Amniotic stem cell (primary cell): ENCODE measurements at places on chromosomes 5 and 9.
A peak's percentile ranks its signal among the peaks of the same experiment; 100 is the strongest.

- DNase-seq: no peak
Observed at GRCh38 chr5:112227911-112228631, 191.0 kb downstream of the EPB41L4A start.

DNA sequence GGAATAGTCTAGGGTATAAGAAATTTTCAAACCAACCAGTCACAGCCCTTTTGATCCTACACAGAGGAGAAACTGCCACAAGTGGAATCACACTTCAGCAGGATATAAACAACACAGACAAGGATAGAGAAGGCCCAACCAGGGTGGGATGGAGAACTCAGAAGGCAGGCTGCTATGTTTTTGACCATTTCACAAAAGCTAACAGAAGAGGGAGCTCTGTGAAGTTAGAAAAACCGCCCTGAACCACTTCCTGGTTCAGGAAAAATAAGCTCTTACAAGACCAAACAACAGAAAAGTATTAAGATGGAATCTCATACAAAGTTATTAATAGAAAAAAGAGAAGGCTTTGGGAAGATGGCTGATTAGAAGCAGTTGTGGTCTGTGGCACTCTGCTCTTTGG, 960 bp upstream of the IFNB1 start:
- no peak for DNase-seq

- DNase-seq: no peak
Observed at GRCh38 chr9:98966676-98967075, 23.0 kb downstream of the COL15A1 start.

DNA sequence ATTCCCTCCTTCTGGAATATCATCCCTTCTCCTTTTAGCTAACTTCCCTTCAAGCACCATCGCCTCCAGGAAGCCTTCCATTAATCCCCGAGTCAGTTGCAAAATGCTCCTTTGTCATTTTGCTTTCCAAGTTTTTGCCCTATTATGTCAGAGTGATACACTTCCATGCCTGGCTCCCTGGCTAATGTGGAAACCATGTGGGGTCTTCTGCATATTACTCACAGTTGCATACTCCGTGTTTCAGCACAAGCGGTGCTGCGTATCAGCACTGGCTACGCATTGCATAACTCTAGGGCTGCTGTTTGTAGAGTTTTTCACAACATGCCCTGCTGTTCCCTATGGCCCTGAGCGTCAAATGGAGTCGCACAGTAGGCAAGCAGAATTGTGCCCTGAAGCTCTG, 1.9 kb downstream of the TEX53 start:
- no peak for DNase-seq

- no peak for DNase-seq
Observed at GRCh38 chr5:6660688-6661087, 27.4 kb downstream of the SRD5A1 start.

GRCh38 chr5:127746756-127747155, 43.6 kb downstream of the CCDC192 start:
- no peak for DNase-seq

DNA sequence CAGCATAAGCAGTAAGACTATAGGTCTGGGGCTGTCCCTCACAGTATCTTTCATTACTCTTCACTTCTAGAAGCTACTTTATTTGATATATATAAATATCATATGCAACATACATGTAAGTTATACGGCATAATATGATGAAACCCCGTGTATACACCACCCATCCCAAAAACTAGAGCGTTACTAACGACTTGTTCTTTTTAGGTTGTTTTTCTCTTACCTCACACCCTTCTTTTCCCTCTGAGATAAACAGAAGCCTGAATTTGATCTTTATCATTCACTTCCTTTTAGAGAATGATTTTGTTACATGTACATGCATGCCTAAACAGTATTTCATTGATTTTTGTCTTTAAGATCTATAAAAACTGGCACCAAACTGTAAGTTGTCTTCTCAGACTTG, 3.7 kb downstream of the TRMO start:
- no peak for DNase-seq

GRCh38 chr9:3331801-3332200, 194.0 kb downstream of the RFX3 start:
- no peak for DNase-seq

DNA sequence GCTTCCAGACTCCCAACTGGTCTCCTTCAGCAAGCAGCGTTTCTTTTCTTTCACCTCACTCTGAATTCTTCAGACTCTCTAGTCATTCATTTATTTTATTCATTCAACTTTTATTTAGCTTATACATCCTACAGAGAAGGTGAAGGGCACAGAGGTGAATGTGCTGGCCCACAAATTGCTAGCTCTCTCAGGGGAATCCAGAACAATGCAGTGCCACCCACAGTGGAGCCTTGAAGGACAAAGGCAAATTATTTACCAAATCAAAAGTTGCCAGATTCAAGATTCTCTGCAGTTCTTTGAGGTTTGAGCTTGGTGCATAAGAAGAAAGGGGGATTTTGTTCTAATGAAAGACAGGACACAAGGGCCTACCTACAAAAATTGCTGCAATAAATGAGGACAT, 29.7 kb downstream of the GRIA1 start:
- no peak for DNase-seq

- DNase-seq: no peak
Observed at GRCh38 chr9:98159301-98159700, 33.1 kb downstream of the CORO2A start.

DNA sequence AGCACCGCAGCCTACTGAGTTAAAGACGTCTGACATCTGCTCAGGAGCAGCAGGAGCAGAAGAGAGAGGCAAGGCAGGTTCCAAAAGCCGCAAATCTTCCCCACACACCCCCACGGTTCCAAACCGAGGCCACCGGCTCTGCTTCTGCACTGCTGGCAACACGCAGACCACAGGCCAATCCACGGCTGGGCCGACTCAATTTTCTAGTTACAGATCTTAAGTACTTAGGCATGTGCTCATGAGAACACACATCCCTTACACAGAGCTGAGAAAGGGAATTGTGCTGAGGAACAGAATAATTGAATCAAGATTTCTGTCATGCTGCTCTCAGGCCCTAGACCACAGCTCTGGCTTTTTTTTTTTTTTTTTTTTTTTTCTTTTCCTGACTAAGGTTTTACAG, 32.6 kb downstream of the PAX5 start:
- DNase-seq: no peak

GRCh38 chr5:89036704-89037489, 153.9 kb upstream of the MEF2C start:
- peak; percentile 26 for DNase-seq

DNA sequence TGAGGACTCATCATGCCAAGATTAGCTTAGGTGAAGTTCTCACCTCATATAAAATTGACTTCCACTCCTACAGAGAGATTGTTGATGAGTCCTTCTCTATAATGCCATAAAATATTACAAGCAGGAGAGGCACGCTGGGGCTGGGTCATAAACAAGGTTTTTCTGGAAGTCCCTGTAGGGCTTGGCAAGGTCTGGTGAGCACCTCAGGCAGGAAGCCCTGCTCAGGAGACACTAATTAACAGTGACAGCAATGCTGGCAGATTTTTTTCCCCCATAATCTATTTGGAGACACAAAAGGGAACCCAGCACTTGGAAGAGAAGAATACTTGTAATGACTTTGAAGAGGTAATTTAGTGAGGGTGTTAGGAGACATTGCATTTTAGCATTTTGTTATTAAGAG, 118.7 kb downstream of the DIRAS2 start:
- no peak for DNase-seq

DNA sequence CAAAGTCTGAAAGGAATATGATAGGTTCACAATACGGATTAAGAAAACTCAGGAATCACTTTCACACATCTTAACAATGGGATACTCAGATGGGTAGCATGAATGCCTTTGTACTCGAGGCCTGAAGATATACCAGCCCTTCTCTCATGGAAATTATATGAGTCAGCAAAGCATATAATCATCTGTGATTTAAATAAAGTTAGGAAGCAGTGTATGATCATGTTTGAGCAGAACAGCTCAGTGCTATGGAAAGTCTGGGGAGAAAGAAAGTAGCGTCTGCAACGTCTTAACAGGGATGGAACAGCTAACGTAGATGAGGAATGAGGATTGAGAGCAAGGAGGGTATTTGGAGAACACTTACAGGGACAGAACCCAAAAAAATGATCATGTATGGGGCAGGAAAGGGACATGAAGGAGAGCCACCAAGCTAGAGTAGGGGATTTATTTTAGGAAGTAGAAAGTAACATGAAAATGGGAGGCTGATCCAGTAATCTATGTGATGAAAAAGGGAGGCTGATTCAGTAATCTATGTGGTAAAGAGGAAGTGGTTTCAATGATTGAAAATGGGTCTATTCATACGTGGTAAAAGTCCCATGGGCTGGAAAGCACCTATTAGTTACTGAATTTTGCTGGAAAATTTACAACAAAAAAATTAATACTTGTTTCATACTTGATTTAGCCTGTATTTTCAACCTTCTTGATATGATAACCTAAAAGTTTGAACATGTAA, 85.9 kb downstream of the GNA14 start:
- DNase-seq: no peak

DNA sequence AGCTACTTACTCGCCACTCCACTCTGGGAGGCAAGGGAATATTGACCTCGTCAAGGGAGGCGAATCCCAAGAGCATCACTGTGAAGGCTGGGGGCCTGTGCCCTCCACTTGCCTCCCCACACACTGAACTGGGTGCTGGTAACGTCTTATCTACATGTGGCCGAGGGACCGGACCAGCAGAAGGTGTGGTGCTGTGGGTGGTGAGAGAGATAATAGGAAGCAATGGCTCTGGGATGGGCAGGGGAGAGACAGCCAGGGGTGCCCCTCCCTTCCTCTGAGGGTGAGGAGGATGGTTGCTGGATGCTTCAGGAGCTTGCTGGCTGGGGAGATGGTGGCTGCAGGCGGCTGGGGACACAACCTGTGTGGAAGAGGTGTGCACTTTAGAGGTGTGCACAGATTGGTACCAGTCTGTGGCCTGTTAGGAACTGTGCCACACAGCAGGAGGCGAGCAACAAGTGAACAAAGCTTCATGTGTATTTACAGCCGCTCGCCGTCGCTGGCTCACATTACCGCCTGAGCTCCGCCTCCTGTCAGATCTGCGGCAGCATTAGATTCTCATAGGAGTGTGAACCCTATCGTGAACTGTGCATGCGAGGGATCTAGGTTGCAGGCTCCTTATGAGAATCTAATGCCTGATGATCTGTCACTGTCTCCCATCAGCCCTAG, 100.3 kb downstream of the ENTREP1 start:
- no peak for DNase-seq

- no peak for DNase-seq
Observed at GRCh38 chr5:69359699-69360098, 9.6 kb downstream of the AK6 start.

DNA sequence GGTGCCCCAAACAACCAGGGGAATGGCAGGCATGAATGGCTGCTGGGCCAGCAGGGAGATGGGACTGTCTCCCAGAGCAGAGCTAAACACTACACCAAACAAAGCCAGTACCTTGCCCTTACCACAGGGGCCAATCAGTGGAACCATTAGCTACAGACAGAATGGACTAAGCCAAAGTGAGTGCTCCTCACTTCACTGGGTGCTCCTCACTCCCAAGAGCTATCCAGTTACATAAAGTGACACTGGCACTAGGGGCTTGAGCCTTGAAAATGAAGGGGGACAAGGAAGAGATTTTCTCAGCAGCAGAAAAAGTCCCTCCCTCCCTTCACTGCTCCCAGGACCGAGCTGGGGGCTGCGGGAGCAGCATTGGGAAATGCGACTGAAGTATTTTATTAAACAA, 110.9 kb upstream of the SHB start:
- DNase-seq: no peak

- DNase-seq: peak; percentile 49
Observed at GRCh38 chr9:130846487-130847305, 11.6 kb downstream of the ABL1 start.

DNA sequence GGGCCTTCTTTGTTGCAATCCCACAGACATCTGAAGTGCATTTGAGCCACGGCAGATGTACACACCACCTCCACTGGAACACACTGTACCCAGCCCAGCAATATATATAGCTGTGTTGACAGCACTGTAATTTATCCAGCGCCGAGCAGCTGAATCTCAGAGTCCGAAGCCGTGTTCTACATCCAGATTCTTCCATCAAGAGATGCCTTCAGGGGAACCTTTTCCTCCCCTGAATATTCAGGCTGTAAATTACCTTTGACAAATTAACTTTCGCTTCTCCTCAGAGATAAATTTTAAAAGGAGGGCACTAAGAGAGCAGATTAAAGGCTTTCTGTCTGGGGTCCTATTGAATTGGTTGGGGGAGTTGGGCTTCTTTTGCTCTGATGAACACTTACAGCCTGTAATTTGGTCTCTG, 76.4 kb downstream of the ROR2 start:
- DNase-seq: no peak

DNA sequence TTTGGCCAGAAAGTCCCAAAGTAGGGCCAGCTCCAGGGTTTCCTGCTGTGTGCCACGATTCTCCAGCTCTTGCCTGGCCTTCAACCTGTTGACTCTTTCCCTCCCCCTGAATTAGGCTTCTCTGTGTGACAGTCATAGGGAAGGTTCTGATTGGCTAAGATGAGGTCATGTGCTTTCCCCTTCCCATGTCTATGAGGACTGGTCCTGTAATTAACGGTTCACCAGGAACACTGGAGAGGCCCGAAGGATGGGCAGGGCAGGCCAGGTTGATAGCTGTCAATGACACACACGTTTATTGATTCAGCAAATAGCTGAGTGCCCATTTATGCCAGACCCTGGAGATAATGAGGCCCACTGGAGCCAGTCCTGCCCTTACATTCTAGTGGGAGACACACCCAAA, 9.0 kb upstream of the PRR7 start:
- no peak for DNase-seq

DNA sequence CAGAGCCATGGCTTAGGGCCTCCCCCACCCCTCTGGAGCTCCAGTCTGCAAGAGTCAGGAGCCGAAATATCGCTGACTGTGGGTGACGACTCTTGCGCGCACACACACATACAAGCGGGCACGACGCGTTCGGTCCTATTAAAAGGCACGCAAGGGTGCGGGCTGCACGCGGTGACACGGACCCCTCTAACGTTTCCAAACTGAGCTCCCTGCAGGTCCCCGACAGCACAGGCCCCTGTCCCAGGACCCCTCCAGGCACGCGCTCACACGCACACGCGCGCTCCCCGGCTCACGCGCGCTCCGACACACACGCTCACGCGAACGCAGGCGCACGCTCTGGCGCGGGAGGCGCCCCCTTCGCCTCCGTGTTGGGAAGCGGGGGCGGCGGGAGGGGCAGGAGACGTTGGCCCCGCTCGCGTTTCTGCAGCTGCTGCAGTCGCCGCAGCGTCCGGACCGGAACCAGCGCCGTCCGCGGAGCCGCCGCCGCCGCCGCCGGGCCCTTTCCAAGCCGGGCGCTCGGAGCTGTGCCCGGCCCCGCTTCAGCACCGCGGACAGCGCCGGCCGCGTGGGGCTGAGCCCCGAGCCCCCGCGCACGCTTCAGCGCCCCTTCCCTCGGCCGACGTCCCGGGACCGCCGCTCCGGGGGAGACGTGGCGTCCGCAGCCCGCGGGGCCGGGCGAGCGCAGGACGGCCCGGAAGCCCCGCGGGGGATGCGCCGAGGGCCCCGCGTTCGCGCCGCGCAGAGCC, at the start of gene GRIN1:
GRIN1 (plus strand) TSS at position 433 of the 746 bp plus-strand sequence. CDS start 333 bp downstream, outside the sequence.
- no peak for DNase-seq

DNA sequence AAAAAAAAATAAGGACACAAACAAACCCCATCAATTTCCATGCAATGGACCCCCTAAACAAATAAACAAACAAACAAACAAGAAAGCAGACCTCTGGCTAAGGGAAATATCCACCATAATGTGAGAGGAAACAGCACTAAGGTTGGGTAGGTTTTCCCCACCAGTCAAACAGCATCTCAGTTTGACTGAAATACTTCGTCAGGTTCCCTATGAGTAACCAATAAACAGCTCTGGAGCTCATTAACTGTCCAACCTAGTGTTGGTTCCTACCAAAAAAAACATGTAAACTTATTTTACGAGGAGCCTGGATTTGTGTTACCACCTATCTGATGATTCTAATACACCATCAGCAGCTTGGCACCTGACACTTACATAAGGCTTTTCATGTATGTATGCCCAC, 198.5 kb upstream of the TARS1 start:
- no peak for DNase-seq
